ENCODE measurements at places on chromosomes 5 and 9.

DNA sequence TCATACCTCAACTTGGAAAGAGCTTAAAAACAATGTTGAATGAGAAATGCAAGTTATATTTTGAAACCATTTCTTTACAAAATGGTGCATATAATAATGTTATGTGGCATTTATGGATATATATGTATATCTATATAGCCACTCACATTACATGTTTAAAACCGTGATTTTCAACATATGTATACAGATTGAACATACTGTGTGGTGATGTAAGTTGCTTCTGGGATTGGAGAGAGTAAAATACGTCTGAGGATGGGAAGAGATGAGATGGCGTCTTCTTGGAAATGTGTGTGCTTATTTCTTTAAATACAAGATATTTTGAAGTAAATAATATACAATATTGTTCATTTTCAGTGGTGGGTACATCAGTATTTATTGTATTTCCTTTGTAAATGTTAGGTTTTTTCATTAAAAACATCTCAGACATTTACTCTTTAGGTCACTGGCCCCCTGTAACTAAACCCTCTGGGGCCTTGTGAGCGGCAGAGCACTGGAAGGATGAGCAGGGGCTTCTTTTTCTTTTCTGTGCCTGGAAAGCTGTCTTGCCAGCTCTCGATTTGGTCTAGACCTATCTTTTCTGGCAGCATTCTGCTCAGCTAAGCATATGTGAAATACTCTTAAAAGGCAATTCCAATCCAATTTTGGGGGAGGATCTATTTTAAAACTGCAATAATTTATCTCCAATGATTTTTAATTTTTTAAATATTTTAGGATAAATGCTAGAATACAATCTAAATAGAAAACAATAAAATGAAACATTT, 42.8 kb upstream of the HMHB1 start:
- no peak for DNase-seq

DNA sequence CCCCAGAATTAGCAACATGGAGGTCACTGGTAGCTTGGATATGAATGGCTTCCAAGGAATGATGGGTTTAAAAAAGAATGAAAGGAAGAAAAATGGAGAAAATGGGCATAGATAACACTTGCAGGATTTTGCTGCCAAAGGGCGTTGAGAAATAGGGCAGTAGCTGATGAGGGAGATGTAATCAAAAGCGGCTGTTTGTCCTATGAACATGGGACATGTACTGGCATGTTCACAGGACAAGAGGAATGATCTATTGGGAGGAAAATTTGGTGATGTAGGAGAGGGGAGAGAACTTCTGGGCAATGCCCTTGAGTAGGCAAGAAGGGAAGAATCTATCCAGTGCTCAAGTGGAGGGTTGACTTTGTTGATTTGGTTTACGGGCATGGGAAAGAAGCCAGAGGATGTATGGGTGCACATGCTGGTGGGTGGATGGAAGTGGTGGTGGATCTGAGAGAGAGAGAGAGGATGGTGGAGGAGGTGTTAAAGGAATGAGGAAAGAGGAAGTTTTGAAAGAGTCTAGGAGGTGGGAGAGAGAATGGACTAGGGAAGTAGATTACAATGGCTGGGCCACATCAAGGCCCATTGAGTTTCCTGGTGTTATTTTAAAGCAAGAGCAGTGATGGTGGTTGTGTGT, 115.1 kb upstream of the MVB12B start:
- no peak for DNase-seq

- no peak for DNase-seq
These were observed 218.8 kb upstream of the IL12B start for GRCh38 chr5:159549046-159549445.

GRCh38 chr5:129658801-129659200, 89.1 kb upstream of the MINAR2 start:
- DNase-seq = no peak

DNA sequence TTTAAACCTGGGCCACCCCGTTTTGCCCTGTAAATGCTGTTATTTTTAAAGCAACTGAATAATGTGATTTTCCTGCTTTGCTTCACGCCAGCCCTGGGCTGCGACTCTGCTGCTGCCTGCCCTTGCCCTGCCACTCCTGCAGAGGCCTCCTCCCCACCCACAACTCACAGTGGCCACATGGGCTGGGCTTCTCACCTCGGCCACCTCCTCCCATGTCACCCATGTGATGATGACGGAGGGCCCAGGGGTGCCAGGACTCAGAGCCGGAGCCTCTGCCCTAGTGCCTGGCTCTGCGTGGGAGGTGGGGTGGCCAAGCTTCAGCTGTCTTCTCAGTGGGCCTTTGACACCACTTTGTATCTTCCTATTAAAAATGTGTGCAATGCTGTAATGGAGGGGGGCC, 48.1 kb upstream of the NKD2 start:
- DNase-seq = no peak

DNA sequence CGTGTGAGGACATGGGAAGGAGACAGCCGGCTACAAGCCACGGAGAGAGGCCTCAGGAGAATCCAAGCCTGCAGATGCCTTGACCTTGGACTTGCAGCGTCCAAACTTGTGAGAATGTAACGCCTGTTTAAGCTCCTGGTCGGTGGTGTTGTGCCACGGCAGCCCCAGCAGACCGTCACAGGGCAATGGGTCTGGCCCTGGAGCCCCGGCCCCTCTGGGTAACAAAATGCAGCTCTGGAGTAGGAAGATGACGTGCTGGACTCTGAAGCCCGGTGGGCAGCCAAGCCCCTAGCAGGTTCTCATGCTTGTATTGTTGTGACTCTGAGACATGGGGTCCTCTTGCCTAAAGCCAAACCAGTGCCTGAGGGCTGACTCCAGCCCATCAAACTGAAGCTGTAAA, 174.7 kb downstream of the IRX2 start:
- no peak for DNase-seq

DNA sequence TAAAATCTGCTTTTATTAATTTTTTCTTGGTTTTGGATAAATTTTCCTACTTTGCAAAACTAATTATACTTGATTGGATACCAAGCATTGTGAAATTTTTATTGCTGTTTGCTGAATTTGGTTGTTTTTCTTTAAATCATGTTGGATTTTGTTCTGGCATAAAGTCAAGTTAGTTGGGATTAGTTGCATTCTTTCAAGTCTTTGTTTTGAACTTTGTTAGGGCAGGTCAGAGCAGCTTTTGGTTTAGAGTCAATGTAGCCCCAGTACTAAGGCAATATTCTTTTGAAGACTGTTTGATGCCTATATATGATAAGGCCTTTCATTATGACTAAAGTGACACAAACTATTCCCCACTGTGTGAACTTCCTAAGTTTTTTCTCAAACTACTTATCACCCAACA, 531.1 kb downstream of the RASEF start:
- DNase-seq = no peak

DNA sequence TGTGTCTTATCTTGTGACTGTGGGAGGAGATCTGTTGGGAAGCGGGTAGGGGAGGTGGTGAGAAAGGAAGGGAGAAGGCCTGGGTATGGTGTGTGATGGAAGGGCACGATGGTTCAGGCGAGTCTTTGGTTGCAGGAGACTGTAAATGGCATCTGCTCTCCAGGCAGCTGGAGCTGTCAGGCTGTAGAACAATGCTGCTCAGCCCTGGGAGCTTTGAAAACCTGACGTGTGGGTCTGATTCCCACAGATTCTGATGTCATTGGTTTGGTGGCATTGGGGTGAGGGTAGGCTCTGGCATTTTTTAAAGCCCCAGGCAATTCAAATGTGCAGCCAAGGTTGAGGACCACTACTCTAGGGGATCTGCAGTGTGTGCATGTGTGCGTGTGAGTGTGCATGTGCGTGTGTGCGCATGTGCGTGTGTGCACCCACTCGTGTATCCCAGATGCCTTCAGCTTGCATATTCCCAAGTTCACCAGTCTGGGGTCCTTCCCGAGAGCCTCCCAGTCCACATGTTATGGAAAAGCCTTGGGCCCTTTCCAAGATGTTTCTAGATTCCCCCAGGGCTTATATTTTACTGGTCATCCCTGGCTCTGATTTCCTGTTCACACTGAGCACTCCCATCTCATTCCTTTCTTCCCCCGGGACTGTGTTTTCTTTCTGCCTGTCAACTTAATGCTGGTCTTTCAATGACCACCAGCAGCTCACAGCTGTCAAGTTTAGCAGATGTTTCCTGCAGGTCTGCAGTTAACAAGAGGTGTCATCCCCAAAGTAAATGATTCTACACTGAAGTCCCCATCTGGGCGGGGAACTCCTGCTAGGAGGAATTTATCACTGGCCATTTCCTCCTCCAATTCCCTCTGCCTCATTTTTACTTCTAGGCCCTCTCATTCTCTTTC, 34.0 kb downstream of the BOD1 start:
- DNase-seq = no peak

DNA sequence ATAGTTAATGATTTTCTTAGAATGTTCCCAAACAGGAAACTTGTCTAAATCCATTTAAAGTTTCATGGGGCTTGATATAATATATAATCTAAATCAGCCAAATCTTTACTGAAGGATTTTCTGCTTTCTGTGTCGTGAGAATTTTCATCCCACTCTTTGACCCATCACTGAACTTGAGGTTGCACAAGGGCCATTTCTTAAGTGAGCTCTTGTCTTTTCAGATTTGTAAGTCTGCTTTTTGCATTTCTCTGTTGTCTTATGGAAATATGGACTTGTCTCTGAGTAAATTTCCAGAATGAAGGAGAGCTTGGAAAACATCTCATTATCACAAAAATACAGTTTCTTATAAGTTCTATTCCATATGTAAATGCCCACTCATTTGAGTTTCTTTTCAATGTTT, 149.2 kb upstream of the ARRDC3 start:
- no peak for DNase-seq

- DNase-seq = no peak
These were observed 6.5 kb upstream of the NEK6 start for GRCh38 chr9:124251204-124251603.

GRCh38 chr5:141484641-141485311, at the start of gene PCDHGC4:
PCDHGC4 (plus strand) TSS chr5:141485030; CDS start chr5:141485174, 144 bp downstream.
- no peak for DNase-seq

GRCh38 chr5:158471535-158471924, 612.6 kb upstream of the CLINT1 start:
- no peak for DNase-seq
